ENCODE measurements at places on chromosomes 1 and 21. TPM values are rescaled to one million over a fixed set of nuclear protein-coding genes. Genes with fewer than 3 reads are reported as not detected.

The SLAMF9 gene
- not detected for polyA plus RNA-seq

The SCAMP3 gene
- 179 TPM for polyA plus RNA-seq

The MYBPH gene
- polyA plus RNA-seq, result not detected

The RBP7 gene
- not detected for polyA plus RNA-seq

The AMY2A gene
- polyA plus RNA-seq, result not detected

The GPX7 gene
- polyA plus RNA-seq, result 31.9 TPM

The TTLL10 gene
- not detected for polyA plus RNA-seq

The FCRL1 gene
- polyA plus RNA-seq, result 0.54 TPM
